ENCODE measurements at places on chromosomes 2 and 18. TPM values are rescaled to one million over a fixed set of nuclear protein-coding genes. Genes with fewer than 3 reads are reported as not detected.

DNA sequence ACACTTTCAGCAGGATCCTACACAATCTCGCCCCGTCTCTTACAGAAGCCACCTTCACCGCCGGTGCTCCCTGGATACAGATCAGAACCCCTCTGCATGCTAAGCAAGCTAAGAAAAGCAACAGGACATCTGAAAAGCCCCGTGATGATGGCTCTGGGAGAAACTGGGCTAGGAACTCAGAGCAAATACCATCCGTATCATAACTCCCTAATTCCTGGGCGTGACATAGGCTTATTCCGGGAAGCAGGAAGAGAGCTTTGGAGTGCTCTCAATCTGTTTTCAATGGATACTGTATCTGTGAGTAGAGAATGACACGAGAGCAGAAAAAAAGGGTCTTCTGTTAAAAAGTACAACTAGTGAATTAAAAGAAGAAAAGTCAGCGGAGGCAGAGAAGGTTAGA, 121.6 kb downstream of the SPP2 start:
- no peak for DNase-seq

CRYGC gene
- not detected for total RNA-seq

FBXO15 gene
- not detected for total RNA-seq

DNA sequence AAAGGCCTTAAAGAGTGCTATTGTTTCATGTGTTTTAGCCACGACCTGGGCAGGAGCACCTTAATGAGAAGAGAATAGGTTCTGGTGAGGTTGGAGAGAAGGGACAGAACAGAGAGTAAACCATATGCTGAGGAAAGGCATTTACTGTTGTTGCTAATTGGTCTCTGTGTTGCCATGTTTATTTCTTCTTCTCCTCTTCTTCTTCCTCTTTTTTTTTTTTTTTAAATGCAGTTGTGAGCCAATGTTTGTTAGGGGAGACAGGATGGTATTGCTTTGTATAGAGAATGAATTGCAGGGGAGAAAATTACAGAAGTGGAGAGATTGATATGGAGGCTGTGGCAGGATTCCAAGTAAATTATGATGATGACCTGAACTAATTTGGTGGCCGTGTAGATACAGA, 2.6 kb downstream of the SCN9A start:
- DNase-seq = no peak

- no peak for DNase-seq
Observed at GRCh38 chr18:47686806-47687205, 243.7 kb downstream of the SMAD2 start.
